Thoracic aorta endothelial cell (primary cell): ENCODE measurements at places on chromosomes 3 and 15. TPM values are rescaled to one million over a fixed set of nuclear protein-coding genes. Genes with fewer than 3 reads are reported as not detected.

The COL6A5 gene
- total RNA-seq, result not detected in 2 replicates

The CX3CR1 gene
- not detected in 2 replicates for total RNA-seq

The STX19 gene
- not detected in 2 replicates for total RNA-seq

The GJD2 gene
- total RNA-seq, result not detected in 2 replicates

The ITPKA gene
- total RNA-seq, result 0.36 and 1.2 TPM in 2 replicates

The CCDC39 gene
- 0.14 TPM in 1 of 2 replicates, not detected in the other for total RNA-seq
